ENCODE measurements at places on chromosomes 12 and 14.

GRCh38 chr12:108257610-108258106, 81.5 kb downstream of the CMKLR1 start:
- no peak for DNase-seq

GRCh38 chr14:68109132-68109900, 289.7 kb downstream of the RAD51B start:
- no peak for DNase-seq

DNA sequence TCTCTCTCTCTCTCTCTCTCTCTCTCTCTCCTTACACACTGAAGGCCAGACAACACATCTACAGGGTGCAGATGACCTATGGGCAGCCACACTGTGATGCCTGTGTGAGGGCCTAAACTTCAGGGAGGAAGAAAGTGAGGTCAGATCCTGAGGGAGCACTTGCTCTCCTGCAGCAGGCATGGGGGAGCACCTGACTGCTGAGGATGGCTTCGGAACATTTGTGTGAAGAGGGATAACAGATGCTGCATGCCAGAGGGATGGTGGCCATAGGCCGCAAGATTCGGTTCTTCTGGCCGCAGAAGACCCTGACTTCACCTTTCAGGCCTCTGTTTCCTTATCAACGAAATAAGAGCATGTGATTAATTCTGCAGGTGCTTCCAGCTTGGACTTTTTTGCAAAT, 11.7 kb upstream of the SERPINA11 start:
- no peak for DNase-seq

DNA sequence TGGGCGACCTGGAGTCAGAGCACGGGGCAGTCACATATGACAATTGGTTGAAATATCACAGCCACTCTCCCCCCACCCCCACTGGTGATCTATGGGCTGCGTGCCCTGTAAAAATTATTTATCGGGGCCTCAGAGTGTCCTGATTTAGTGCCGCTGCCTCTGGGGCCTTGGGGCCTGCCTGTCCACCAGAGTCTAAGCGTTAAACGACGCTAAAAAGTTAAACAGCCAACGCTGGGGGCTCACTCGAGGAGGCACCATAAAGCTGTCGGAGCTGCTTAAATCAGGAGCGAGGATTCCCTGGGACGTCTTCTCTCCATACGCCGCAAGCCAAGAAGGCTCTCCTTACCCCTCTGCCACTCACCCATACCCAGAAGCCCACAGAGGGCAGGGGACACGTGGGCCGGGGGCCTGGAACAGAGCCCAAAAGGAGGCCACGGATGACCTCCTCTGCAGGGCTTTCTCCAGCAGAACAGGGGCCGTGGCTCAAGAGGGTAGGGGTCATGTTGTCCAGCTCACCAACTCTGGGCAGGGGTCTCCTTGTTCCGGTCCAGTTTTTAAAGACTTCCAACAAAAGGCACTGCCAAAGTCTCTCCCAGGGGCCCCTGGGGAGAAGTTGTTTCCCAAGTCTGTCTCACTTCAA, 42.2 kb downstream of the SMUG1 start:
- DNase-seq: no peak

DNA sequence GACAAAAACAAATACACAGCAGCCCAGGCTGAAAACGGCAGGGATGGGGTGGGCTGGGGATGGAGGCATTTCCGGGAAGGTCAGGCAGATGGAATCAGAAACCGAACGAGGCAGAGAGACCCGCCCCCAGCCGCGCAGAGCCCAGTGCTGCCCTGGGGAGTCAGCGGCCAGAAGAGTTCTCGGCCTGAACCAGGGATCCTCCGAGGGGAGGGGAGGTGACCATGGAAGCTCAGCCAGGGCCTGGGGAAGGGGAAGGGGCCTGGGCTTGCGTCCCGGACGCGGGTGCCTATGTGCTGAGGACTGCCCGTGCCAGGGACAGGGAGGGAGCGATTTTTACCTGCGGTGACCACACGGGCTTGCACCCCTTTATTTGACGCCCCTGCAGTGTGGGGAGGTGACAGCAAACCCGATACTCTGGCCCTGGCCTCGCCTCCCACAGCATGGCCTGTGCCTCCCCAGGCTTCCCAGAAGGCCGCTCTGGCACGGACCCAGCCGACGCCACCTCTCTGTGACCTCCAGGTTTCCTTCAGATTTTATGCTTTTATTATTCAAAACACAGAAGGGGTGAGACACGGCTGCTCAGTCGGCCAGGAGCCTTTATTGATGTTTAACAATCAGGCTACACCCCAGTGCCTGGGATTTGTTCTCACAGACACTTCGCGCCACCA, 7.7 kb downstream of the LRCOL1 start:
- DNase-seq: no peak

Measured in left ventricle myocardium inferior (tissue), 1 donor.